ENCODE measurements at places on chromosomes 7 and 10.

DNA sequence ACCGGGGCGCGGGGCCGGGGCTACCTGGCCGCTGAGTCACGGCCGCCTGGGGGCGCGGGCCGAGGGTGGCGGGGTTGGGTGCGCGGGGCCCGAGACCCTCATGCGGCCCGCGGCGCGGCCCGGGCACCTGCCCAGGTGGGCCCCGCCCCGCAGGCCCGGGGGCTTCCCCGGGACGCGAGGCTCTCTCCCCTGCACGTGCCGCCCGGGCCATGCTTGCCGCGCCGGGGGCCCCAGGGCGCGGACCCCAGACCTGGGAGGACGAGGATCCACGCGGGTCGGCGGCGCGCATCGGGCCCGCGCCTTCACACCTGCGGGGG lies 402 bp downstream of the MAFK start:
- no peak for DNase-seq

GRCh38 chr10:91677911-91678310 lies 45.0 kb upstream of the PPP1R3C start:
- DNase-seq, result no peak

DNA sequence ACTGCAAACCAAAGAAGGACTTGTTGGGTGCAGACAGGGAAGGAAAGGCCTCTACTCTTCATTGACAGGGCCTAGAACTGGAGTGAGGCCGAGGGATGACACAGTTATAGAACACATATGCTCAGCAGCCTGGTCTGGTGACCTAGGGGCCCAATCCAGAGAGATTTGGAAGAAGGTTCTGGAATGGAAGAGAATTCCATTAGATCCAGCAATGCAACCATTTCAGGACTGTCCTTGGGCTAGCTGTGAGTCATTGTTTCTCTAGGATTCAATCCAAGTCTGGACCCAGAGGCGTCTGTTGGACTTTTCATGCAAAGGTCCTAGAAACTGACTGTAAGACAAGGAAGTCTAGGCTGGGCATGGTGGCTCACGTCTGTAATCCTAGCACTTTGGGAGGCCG lies 59.2 kb downstream of the WIPF3 start:
- peak; percentile 73 for DNase-seq

DNA sequence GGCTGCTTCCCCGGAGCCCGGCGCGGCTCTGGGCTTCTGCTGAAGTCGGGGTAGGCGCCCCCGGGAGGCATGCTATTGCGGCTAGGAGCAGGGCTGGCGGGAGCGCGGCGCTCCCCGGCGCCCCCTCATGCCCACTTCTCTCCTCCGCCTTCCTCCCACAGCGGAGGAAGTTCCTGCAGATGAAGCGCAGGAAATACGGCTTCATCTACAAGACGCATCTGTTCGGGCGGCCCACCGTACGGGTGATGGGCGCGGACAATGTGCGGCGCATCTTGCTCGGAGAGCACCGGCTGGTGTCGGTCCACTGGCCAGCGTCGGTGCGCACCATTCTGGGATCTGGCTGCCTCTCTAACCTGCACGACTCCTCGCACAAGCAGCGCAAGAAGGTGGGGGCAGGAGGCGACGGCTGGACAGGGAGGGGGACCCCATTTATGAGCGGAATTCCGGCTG lies 479 bp downstream of the CYP26A1 start:
- no peak for DNase-seq

DNA sequence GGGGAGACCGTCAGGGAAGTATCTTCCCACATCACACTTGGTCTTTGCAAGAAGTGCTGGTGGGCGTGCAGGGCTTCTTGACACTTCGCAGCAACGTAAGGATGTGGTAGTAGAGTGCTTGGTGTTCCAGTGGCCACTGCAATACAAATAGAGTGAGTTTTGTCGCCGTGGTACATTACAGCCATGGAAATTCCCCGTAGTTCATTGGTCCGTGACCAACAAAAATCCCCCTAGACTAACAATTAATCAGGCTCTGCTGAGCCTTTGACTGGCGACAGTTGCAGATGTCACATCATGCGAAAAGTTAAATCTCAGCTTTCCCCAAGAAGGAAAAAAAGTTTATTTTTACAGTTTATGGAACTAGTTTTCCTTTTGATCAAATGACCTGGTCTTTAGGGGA lies 134.7 kb downstream of the MGMT start:
- DNase-seq, result no peak

Measured in choroid plexus epithelial cell (primary cell).